ENCODE measurements at places on chromosomes 3 and 15.

DNA sequence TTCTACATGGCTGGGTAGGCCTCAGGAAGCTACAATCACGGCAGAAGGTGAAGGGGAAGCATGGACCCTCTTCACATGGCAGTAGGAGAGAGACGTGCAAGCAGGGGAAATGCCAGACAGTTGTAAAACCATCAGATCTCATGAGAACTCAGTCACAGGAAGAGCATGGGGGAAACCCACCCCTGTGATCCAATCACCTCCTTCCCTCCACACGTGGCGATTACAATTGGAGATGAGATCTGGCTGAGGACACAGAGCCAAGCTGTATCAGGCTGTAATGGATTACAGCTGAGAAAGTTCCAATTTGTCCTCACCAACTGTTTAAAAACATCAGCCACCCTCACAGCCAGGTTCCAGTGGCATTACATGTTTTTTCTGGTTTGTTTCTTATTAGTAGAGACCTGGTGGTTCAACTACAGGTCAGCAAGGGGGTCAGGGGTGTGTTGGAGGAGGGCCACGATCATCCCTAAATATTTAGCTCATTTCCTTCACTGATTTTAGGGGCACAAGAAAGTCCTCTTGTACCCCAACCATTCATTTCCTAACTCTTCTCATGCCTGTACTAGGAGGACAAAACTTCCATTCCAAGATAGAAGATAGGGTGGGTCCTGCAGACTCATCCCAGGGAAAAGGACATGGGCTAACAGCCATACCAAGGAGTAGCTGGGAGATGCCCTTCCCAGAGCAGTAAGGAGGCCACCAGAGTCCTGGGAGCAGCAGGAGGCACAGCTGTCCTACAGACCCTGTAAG, 54.4 kb downstream of the ANXA2 start:
- no peak for DNase-seq

- DNase-seq: no peak
These were observed 378.5 kb downstream of the ERC2 start for GRCh38 chr3:56089739-56090138.

DNA sequence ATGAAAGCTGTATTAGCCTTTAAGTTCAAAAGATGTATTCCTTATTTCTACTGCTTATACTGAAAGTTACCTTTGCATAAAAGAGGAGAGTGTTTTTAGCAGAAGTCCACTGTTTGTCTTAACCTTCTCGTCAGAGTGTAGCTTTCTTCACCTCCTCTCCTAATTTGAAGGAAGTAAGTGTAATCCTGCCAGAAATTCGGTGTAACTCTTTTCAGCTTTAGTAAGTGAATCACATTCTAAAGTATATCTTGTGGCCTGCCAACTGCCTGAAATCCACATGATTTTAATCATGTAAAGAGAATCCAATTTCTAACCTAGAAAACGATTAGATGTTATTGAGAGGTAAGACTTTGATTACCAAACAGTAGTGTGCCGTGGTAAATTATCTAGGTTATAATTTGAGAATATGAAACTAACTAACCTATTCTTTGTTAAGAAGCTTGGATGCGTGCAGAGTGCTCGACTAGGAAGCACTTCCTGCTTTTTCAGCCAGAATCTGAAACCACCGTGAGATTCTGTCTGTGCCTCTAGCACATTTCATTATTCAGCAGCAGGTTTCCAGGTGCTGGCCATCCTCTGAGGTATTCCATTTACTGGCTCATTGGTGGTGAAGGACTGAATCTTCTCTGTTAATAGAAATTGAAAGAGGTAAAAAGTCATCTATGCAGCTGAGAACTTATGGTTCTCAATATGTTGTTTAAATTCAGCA, 7.5 kb downstream of the GYG1 start:
- peak; percentile 41 for DNase-seq

GRCh38 chr15:48373821-48374451, 42.7 kb downstream of the DUT start:
- no peak for DNase-seq

GRCh38 chr3:96863129-96863740, 48.8 kb downstream of the EPHA6 start:
- peak; percentile 29 for DNase-seq

- no peak for DNase-seq
These were observed 182.9 kb upstream of the FEZF2 start for GRCh38 chr3:62556121-62556815.

DNA sequence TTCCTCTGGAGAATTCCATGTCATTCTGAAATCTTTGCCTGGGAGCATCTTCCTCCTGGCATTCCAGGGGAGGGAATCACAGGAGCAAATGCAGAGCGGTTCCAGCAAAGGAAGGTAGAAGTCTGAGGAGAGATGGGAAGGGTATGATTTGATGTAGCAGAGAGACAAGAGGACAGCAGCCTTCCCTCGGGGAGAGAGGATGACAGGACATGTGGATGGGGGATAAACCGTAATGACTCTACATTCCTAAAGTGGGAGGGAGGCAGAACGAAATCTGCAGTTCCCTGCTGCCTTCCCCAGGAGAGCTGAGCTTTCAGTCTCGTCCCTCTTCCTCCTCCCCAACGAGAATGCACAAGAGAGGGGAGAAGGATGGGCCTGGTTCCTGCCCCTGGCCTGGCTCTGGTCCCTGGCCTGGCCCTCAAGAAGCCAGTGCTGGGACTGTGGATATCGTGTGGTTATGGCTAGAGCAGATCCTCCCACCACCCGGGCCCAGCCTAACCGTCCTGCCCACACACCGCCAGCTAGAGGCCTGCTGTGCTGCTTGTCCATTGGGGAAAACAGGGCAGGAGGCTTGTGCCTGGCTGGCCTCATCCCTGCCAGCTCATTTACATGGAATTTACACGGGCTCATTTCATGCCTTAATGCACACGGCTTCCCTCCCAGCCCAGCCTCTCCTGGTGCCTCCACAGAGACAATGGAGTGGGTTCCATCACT, 26.6 kb downstream of the SEMA7A start:
- no peak for DNase-seq

DNA sequence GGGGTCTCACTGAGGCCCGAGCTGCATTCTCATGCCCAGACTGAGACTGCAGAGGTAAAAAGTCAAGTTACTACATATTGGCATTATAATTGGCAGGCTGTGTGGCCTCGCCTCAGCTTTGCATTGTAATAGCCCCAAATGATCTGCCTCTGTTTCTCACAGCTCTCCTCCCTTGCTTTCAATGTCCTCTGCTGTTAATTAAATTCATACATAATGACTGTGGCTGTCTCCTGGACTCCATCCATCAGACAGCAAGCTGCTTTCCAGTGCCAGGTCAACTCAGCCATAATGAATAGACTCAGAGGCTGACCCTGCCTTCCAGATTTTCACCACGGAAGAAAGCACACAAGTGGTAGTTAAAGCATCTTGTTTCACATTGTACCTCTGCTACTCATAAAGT, 7.6 kb upstream of the RTP4 start:
- DNase-seq: no peak

DNA sequence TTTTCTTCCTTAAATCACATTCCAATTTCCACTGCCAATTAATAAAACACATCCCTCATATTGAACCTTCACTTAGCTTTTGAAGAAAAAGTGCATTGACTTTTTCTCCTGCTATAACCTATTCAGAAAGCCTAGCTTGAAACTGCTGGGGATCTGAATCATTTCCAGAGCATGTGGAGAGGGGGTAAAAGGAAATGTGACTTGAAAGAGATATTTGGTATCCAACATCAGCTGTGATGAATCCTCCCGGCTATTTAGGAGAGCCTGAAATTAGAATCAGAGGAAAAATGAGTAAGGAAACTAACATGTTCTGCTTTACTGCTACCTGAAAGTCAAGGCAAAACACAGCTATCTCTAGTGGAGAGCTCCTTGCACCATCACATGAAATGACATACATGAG, 2.6 kb upstream of the GNB5 start:
- no peak for DNase-seq

GRCh38 chr15:78052001-78052401, 25.5 kb downstream of the TBC1D2B start:
- peak; percentile 40 for DNase-seq

- no peak for DNase-seq
These were observed 233.6 kb upstream of the CTDSPL start for GRCh38 chr3:37627951-37628620.

DNA sequence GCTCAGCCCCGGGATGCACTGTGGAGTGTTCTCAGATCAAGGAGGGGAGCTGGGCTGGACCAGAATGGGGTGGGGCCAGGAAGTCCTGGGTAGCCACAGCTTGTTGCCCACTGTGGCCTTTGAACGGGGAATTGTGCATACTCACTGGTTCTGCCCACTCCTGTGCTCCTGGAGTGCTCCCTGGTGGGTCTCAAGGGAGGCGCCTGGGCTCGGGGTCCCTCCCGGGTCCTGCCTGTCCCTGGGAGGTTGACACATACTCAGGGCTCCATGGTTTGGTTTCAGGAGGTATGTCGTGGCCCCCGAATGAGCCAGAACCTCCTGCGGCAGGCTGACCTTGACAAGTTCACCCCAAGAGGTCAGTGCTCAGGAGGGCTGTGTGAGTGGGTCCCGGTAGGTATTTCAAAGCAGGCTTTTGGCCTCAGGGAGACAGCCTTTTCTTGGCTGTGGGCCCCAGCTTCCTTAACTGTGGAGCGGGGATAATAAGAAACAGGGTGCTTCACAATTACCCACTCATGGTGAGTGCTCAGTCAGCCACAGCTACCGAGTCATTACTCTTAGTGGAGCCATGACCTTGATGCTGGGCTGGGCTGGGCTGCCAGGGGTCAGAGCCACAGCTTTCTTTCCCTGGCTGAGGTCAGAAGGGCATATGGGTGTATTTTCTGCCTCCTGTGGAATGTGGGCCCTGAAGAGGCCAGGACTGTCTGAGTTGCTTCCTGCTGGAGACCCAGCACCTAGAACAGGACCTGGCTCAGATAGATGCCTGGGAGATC, 7.6 kb downstream of the DNAH1 start:
- no peak for DNase-seq

DNA sequence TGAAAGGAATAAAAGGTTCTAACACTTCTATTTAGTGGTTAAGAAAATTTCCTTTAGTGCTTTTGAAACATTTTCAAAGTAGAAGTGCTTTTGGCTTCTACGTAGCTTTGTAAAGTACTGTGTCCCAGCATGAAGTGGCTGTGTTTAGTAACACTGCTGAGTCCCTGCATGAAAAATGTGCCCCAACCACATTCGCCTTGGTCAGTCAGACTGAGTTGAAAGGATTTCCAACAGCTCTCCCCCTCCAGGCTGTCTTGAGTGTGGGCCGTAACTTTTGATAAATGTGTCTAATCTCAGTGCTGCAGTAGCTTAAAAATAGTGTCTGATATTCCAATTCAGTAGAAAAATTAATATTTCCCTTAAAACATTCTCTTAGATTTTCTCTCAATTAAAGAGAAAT, 115.0 kb downstream of the NR1D2 start:
- DNase-seq: no peak

DNA sequence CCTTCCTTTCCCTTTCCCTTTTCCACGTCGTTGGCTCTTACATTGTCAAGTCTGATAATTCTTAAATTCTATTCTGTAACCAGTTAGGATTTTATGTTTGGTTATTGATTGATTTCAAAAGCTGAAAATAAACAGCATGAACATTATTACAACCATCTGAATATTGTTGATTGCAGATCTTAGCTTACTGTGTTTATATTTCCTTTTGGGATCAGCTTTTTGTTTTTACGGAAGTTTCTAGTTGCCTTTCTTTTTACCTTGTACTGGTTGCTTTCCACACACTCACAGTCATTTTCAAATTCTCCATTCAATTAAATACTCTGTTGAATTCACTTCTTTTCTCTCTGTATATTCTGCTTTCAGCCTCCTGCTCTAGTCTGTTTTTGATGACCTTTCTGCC, 16.6 kb downstream of the ZNF35 start:
- no peak for DNase-seq

- DNase-seq: peak; percentile 11
These were observed 698 bp downstream of the MELTF start for GRCh38 chr3:197028728-197029510.

DNA sequence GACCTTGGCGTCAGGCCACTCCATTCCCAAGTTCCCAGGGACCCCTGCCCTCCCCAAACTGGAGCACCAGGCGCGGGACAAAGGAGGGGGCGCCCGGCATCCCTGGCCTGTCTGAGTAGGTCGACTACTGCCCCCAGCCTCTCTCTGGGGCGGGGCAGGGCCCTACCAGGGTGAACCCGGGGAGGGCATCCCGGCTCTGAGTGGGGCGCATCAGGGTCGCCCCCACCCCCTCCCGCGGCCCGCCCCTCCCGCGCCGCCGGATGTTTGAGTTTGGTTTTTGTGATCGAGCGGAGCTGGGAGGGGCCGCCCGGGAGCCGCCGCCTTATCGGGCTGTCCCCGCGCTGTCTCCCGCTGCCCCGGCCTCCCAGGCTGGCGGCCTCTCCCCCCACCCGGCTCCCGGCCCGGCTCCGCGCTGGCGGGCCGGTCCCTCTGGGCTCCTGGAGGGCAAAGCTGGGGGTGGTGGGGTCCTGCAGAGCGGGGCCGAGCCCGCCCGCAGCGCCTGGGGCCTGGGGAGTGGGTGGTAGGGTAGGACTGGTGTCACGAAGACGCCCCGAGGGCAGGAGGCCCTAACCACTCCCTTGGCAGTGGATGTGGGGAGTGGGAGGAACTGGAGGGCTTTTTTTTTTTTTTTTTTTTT, 47.2 kb upstream of the SMAD6 start:
- no peak for DNase-seq

GRCh38 chr3:24968036-24968435, 460.0 kb upstream of the RARB start:
- no peak for DNase-seq

- no peak for DNase-seq
These were observed 31.9 kb upstream of the THSD4 start for GRCh38 chr15:71083349-71083748.

DNA sequence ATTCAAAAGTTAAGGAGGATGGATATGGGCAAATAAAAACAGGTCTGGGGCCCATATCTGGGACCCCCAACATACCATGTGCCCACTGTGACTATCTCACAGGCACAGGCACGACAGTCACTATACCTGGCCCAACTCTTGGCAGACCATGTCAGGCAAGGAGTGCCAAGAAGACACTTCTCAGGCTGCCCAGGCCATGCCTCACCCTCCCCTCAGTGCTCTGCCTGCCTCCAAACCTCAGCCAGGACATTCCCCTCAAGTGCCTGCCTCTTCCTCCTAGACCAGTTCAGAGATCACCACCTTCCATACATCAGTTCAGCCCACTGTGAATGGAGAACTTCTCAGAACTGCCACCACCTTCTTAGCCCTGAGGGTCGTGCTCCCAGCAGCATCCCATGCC, 4.4 kb upstream of the SEMA7A start:
- DNase-seq: no peak

GRCh38 chr15:63374686-63375520, 6.7 kb downstream of the CA12 start:
- DNase-seq: no peak

- no peak for DNase-seq
These were observed 172.4 kb upstream of the SLC2A2 start for GRCh38 chr3:171198781-171199472.

- DNase-seq: no peak
These were observed 21.4 kb upstream of the ZBTB47 start for GRCh38 chr3:42632146-42632545.

DNA sequence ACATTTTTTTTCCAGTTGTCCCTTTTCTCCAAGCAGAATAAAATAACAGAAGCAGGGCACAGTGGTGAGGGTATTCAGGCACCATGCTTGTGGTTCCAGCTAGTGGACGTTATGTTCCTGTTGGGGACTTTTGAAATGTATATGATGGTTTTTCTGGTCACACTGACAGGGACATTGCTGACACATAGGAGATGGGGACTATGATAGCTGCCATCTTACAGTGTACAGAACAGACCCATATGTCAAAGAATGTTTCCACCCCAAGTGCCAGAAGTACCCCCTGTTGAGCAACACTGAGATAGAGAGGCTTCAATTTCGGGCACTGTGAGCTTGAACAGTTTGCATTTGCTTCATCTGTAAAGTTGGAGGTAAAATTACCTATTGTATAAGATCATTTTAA, 38.6 kb downstream of the MCTP2 start:
- DNase-seq: no peak

Measured in NCI-H2029 (cell line).